Activated effector memory CD4-positive, alpha-beta T cell treated with anti-CD3 and anti-CD28 coated beads, Interleukin-2, amount 50 U/mL, for 16 hours (primary cell): ENCODE measurements at places on chromosomes 4 and X.

GRCh38 chrX:154797006-154797405 lies 8.3 kb downstream of the MPP1 start:
- no peak for DNase-seq

- DNase-seq: no peak
Observed at GRCh38 chrX:110381216-110381615, 22.6 kb downstream of the RTL9 start.

DNA sequence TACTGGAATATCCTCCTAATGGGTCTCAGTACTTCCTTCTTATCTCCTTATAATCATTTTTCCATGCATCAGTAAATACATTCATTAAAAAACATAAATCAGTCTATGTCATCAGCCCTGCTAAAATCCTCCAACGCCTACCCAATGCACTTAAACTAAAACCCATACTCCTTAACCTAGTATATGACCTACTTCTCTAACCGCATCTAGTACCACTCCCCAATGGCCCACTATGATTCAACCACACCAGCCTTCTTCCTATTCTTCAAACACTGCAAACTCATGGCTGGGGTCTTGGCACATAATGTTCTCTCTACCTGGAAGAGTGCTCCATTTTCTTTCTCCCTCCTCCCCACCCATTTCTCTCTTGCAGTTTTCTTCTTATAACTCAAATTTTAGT lies 18.7 kb downstream of the TEC start:
- DNase-seq: no peak

DNA sequence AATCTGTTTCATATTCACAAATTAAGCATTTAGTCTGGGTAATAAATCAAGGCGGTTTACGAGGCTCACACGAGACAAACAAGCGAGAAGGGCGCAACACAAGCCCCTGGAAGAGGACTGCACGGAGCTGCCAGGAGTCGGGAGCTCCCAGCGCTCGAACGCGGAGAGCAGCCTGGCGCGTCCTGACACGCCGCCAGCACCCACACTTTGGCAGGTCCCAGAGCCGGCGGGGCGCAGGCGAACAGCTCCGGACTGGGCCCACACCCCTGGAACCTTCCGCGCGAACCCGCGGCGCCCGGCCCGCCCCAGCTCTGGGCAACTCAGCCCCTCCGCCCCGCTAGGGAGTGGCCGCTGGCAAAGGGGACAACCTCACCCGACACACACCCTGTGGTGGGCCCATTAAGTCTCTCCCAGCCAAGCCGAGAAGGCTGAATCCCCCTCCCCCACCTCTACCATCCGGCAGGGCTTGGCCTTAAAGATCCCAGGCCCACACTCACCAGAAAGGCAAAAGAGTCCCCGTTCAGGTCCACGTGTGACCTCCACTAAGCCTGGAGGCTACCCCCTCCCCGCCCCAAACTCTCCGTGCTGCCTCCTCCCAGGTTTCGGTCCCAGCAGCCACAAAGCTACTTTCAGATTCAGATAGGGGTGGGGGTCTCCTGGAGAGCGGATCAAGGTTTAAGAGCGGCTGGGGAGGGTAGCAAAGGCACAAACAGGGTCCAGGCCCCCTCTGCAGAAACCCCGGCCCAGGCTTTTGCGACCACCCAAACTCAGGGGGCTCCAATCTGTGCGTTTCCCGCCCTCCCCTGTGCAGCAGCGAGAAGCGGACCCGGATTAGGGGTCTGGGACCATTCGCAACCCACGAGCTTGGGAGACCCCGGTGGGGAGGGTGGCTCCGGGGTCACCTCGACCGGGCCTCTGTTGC lies 47.5 kb upstream of the BCOR start:
- DNase-seq: no peak
